Effector CD4-positive, alpha-beta T cell (primary cell): ENCODE measurements at places on chromosomes 5 and 9.

DNA sequence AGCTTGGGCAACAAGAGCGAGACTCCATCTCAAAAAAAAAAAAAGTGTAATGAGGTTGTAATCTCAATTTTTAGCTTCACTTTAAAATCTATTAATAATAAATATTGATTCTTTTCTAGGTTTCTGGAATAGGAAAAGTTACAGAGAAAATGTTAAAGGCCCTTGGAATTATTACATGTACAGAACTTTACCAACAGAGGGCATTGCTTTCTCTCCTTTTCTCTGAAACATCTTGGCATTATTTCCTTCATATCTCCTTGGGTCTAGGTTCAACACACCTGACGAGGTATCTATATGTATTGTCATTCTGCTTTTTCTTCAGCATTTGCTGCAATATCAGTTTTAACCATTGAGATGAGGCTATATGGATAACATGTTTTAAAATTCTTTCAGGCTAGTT, 26.6 kb upstream of the ANKDD1B start:
- DNase-seq = no peak

DNA sequence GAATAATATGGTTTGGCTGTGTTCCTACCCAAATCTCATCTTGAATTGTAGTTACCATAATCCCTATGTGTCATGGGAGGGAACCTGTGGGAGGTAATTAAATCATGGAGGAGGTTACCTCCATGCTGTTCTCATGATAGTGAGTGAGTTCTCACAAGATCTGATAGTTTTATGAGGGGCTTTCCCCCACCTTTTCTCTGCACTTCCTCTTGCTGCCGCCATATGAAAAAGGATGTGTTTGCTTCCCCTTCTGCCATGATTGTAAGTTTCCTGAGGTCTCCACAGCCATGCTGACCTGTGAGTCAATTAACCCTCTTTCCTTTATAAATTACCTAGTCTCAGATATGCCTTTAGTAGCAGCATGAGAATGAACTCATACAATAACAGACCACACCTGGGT, 63.7 kb upstream of the PRR16 start:
- DNase-seq = no peak

DNA sequence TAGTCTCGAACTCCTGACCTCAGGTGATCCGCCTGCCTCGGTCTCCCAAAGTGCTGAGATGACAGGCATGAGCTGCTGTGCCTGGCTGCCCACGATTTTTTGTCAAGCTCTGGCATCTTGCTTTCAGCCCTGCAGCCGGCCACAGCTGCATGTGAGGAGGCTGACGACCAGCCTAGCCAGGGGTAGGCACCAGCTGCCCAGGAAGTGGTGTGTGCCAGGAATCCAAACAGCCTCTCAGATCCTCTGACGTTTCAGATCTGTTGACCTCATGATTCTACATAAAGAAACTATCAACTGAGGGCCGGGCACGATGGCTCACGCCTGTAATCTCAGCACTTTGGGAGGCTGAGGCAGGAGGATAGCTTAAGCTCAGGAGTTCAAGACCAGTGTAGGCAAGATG, 19.0 kb downstream of the DYNC2I2 start:
- DNase-seq = no peak

GRCh38 chr9:98117984-98118639, 910 bp downstream of the TRIM14 start:
- peak; percentile 33 for DNase-seq

GRCh38 chr5:149149942-149150341, 8.6 kb downstream of the ABLIM3 start:
- no peak for DNase-seq

DNA sequence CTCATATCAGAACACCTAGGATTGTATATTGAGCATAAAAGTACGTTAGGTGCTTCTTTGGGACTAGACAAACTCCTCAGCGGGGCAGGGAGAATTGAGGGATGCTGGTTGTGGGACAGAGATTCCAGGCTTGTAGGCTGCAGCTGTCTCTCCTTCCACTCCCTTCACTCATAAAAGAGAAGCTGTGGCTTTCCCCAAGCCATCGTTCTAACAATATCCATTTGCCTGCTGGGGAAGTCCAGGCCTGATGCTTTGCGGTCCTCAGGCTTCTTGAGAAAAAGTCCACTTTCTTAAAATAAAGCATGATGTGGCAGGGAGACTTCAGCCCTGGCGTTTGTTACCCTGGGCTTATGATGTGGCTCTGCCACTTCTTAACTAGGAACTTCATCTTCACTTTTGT, 129.3 kb upstream of the OSMR start:
- DNase-seq = no peak
